ENCODE measurements at places on chromosomes 7 and 10.

DNA sequence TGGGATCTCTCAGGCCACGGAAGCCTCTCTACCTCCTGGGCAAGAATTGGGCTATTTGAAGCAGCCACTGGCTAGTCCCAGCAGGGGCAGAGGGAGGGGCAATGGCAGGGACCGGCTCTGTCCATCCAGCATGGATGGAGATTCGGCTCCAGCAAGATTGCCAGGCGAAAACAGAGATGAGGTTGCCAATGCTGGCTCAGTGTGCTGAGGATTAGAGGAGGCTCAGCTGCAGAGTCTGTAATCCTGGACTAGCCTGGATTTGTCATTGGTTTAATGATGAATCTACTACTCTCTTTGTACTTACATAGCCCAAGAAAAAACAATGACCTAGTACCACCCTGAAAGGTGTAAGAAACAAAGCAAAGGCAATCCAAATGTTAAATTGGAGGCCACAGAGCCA, 112.2 kb upstream of the PDCD4 start:
- DNase-seq = no peak

DNA sequence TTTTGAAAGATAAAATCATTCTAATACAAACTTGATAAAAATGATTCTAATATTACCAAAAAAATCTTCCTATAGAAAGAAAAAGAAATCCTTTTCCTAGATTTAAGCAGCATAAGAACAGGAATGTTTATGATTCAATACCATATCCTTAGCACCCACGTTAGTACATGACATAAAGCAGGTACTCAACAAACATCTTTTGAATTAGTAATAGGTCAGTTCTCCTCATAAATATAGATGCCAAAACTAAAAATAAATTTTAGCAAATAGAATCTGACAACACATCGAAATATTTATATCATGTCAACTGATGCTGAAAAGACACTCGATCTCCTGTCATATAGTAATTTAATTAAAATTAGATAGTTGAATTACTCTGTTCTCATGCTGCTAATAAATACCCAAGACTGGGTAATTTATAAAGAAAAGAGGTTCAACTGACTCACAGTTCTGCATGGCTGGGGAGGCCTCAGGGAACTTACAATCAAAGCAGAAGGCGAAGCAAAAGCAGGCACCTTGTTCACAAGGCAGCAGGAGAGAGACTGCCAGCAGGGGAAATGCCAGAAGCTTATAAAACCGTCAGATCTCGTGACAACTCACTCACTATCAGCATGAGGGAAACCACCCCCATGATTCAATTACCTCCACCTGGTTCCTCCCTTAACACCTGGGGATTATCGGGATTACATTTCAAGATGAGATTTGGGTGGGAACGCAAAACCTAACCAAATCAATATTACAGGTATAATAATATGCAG, 191.8 kb downstream of the HTR7 start:
- no peak for DNase-seq

DNA sequence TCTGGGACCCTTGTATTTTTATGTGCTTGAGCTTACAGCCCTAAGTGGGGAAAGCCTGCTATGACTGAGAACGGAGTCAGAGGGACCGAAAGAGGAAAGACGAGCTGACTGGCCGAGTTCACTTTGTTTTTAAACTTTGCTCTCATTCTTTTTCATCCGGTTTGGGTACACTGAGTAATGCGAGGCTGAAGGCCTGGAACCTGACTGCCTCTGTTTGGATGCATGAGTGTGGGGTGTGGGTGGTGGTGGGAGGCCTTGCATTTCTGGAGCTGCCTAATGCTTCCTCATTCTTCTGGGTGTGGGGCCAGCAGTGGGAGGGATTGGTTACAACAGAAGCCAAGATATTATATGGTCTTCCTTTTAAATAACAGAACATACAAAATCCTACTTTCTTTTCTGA, 155.5 kb downstream of the BUB3 start:
- no peak for DNase-seq

DNA sequence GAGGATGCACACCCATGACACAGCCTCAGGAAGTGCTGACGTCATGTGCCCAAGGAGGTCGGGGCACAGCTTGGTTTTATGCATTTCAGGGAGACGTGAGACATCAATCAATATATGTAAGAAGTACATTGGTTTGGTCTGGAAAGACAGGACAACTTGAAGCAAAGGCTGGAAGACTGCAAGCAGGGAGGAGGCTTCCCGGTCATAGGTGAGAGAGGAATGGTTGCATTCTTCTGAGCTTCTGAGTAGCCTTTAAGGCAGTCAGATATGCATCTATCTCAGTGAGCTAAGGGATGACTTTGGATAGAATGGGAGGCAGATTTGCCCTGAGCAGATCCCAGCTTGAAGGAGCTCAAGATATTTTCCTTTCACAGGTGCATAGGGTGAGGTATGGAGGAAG, 349.5 kb downstream of the TYW1 start:
- no peak for DNase-seq

- DNase-seq = no peak
Measured at GRCh38 chr7:74230446-74231231, 20.8 kb downstream of the LAT2 start.

DNA sequence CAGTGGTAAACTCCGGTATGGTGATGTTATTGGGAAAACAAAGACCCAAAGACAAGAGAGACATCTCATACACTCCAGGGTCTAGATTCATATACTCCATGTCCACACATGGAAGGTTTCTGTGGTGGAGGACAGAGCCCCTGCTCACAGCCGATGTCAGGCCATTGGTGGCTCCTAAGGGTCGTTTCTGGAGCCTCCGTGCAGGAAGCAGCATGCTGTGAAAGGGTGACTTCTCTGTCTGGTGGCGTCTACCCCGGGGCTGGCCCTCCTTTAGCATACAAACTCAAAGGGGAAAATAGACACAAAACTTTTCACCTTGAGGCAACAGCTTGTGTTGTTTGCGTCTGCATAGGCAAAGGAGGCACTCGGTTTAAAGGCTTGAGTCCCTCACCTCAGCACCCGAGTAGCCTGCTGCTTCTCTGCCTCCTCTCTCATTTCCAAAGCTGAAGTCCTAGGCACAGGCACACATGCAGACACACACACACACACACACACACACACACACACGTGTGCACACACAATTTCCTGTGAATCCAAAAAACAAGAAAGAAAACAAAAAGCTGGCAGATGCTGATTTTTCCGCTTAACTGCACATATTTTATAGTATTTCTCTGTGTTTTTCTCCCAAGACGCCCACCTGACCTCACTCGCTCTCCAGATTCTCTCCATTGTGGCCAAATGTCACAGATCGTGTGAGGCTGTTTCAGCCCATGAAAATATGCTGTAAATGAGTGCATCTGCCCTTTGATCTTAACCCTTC, 601.4 kb upstream of the MGMT start:
- peak; percentile 72 for DNase-seq

DNA sequence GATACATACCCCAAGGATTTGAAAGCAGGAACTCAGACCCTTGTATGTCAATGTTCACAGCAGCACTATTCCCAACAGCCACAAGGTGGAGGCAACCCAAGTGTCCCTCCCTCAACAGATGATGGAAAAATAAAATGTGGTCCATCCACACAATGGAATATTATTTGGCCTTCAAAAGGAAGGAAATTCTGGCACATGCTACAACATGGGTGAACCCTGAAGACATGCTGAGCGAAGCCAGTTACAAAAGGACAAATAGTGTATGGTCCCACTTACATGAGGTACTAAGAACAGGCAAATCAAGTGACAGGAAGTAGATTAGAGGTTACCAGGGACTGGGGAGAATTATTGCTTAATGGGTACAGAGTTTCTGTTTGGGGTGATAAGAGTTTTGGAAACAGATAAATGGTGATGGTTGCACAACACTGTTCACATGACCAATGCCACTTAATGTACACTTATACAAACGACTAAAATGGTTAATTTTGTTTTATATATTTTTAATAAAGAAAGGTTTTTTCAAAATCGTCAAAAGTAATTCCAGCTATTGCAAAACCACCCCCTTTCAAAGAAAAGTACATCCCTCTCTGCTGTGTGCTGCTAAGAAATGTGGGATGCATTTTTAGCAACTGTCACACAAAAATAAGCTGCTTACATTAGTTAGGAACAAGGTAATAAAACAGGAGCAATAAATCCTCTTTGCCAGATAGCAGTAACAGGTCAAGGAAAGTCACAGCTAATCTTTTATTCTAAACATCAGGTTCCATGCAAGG, 85.7 kb downstream of the GRB10 start:
- DNase-seq = no peak

- no peak for DNase-seq
Measured at GRCh38 chr10:92839191-92840085, 8.9 kb upstream of the EXOC6 start.

DNA sequence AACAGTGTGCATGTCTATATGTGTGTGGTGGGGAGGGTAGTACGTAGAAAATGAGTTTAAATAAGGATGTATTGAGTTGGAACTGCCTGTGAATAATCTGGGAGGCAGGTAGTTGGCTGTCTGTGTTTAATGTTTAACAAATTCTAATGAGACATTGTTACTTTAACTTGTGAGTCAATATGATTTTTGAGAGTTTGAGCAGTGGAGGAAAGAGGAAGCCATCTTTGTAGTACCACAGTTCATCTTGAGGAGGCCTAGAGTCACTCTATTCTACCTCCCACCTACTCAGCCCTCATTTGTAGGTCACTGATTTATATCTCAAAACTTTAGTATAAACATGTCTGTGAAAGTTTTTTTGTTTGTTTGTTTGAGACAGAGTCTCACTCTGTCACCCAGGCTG, 129.9 kb upstream of the ITGB1 start:
- no peak for DNase-seq

- DNase-seq = no peak
Measured at GRCh38 chr10:92173996-92174395, 116.9 kb downstream of the CPEB3 start.

DNA sequence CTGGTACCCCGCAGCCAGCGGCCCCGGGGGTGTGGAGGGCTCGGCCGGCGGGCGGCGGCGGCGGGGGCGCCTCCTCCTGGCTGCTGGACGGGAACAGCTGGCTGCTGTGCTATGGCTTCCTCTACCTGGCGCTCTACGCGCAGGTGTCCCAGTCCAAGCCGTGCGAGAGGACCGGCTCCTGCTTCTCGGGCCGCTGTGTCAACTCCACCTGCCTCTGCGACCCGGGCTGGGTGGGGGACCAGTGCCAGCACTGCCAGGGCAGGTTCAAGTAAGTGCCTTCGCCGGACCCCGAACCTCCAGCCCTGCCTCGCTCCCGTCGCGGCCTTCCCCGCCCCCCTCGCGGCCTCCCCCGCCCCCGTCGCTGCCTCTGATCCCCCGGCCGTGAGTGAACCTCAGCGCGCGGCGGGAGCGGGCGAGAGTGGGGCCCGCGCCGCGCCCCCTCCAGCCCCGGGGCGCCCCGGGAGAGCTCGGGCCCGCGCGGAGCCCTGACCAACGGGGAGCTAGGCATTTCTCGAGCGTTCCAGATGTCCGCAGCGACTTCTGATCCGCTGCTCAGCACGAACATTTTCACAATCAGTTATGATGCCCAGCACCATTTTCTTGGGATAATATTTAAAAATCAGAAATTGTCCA, 727 bp downstream of the ATRNL1 start:
- DNase-seq = no peak

GRCh38 chr10:60456053-60456452, 66.4 kb upstream of the ANK3 start:
- no peak for DNase-seq

DNA sequence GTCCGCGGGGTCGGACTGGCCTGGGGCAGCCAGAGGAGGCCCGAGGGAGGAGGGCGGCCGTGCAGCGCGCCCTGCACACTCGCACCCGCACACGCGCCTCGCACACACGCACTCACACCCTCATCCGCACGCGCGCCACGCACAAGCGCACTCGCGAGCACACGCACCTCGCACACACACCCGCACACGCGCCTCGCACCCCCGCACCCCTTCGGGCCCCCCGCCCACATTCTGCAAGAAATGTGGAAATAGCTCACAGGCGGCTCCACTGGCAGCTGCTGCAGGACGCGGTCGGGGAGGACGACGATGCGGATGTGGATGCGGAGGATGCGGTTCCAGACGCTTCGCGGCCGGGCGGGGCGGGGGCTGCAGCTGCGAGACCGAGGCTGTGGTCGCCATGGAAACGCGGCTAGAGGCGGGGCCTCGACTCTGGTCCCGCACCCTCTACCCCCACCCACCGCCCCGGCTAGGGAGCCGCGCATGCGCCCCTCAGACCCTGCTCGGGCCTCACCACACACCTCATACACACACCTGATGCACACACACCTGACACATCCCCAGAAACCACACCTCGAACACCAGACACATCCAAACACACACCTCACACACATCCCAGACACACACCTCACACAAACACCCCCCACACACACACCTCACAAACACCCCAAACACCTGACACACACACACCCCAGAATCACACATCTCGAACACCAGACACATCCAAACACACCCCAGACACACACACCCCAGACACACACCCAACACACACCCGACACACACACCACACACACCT, at the start of gene CALY:
CALY (minus strand) TSS at position 320 of the 793 bp plus-strand sequence. CDS start 7,907 bp downstream, outside the sequence.
- DNase-seq = no peak

- DNase-seq = no peak
Measured at GRCh38 chr7:1288390-1288995, 55.8 kb downstream of the UNCX start.

DNA sequence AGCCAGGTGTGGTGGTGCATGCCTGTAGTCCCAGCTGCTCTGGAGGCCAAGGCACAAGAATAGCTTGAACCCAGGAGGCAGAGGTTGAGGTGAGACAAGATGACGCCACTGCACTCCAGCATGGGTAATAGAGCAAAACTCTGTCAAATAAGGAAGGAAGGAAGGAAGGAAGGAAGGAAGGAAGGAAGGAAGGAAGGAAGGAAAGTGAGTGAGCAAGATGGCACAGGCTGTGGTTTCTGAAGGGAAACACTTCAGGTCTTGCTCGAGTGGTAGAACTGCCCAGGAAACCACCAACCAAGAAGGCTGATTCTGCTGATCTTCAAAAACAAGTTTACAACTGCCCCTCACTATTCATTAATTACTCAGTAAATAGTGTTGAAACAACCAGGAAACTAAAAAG, 45.2 kb downstream of the EZH2 start:
- no peak for DNase-seq

- DNase-seq = no peak
Measured at GRCh38 chr10:3716093-3716492, 68.9 kb downstream of the KLF6 start.

- DNase-seq = no peak
Measured at GRCh38 chr10:60291344-60291930, 98.2 kb downstream of the ANK3 start.

DNA sequence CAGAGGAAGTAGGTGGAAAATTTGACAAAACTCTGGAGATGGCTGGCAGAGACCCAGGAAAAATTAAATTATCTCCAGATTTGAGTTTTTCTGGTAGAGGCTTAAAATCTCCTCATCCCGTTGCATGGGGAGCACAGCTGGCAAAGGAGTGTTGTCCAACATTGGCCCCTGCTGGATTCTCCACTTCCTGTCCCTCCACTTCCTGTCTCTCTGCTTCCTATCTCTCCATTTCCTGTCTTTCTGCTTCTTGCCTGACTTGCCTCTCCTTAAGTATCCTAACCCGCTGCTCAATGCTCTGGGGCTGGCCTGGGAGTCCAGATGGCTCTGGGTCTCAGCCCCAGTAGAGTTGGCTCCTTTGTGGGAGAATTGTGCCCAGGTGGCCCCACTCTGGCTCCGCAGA, 65.8 kb upstream of the EMX2 start:
- DNase-seq = no peak

GRCh38 chr7:44603193-44603592, 3.2 kb upstream of the OGDH start:
- DNase-seq = no peak

Data from left forelimb (tissue), 1 donor.